ENCODE measurements at places on chromosomes 12 and 14.
A peak's percentile ranks its signal among the peaks of the same experiment; 100 is the strongest.

GRCh38 chr12:48767047-48767446, 21.8 kb downstream of the ADCY6 start:
- no peak for DNase-seq

DNA sequence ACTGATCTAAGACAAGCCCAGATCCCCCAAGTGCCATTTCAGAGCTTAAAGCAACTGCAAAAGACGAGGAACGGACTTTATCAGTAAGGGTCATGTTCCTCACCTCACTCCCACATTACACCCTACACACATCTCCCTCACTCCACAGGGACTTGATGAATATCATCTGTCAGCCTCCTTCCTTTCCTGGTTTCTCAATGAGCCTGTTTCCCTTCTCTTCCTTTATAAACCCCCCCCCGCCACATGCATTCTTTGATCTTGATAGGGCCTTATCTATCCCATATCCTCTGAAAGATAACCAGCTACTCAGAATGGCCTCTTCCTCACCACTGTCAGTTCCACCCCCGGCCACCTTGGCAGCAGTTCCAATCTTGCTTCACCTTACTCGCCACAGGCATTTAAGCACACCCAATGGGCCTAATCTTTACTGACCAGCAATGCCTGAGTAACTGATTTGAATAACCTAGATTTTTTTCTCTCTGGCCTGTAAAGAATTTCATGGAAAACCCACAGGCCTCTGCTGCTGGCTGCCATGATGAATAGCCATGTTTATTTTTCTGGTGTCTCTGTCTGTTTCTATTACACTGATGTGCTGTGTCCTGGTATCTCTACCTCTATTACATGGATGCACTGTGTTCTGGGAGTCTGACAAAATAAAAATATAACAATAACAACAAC, 138.7 kb downstream of the PHLDA1 start:
- no peak for DNase-seq

DNA sequence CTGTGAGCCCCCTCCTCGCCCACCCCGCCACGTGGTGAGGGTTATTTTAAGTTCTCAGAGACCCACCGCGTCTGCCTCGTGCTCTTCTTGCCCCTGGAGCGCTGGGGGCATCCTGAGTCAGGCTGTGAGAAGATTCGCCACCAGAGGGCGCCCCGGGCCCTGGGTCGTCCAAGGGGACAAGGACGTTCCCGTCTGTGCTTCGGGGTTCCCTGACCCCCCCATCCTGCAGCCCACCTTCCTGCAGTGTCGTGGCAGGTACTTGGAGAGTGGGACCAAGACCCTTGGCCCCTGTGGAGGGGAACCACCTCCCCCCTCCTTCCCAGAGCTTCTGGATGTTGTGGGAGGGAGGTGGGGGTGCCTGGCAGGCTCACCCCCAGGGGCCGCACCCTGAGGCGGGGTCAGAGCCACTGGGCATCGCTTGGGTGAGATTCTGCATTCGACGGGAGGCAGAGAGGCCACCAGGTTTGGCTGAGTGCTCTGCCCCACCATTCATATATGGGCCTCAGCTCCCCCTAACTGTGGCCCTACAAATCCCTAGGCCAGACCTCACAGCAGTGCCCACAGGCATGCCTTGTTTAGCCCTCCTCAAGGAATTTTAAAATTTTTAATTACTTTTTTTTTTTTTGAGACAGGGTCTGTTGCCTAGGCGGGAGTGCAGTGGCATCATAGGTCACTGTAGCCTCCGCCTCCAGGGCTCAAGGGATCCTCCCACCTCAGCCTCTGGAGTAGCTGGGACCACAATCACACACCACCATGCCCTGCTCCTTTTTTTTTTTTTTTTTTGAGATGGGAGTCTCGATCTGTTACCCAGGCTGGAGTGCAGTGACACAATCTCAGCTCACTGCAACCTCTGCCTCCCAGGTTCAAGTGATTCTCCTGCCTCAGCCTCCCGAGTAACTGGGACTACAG, 17.0 kb downstream of the RHOF start:
- DNase-seq = peak; percentile 93

- DNase-seq = no peak
Measured at GRCh38 chr12:12467264-12467663, 95.4 kb downstream of the DUSP16 start.

DNA sequence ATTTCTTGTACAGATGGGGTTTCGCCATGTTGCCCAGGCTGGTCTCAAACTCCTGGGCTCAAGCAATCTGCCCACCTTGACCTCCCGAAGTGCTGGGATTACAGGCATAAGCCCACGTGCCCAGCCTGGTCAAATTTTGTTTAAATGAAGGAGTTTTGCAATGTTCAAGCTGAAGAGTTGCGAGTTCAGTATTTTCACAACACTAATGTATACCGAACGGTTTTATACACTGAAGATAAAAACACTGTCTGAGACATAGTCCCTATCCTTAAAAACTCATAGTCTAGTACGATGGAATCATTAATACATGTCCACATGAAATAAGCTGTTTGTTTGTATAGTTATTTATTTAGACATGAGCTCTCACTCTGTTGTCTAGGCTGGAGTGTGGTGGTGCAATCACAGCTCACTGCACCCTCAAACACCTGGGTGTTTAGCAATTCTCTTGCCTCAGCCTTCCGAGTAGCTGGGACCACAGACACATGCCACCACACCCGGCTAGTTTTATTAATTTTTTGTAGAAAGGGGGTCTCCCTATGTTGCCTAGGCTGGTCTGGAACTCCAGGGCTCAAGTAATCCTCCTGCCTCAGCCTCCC, 15.4 kb downstream of the TRAPPC6B start:
- DNase-seq = no peak

- no peak for DNase-seq
Measured at GRCh38 chr12:121673013-121673511, 3.6 kb upstream of the MORN3 start.

DNA sequence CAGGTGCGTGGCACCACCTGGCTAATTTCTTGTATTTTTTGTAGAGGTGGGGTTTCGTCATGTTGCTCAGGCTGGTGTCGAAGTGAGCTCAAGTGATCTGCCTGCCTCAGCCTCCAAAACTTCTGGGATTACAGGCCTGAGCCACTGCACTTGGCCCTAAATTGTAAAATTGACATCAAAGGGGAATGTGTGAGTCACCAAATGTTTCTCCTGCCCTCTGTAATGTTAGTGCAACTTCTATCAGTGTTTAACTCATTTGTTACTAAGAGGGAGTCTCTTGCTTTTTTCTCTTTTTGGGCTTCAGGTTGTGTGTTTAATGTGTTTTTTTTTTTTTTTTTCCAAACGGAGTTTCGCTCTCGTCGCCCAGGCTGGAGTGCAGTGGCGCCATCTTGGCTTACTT, 2.3 kb downstream of the TULP3 start:
- no peak for DNase-seq

GRCh38 chr12:43621262-43621661, 69.3 kb upstream of the ADAMTS20 start:
- DNase-seq = no peak

GRCh38 chr14:77296155-77296554, 24.5 kb downstream of the POMT2 start:
- DNase-seq = no peak

DNA sequence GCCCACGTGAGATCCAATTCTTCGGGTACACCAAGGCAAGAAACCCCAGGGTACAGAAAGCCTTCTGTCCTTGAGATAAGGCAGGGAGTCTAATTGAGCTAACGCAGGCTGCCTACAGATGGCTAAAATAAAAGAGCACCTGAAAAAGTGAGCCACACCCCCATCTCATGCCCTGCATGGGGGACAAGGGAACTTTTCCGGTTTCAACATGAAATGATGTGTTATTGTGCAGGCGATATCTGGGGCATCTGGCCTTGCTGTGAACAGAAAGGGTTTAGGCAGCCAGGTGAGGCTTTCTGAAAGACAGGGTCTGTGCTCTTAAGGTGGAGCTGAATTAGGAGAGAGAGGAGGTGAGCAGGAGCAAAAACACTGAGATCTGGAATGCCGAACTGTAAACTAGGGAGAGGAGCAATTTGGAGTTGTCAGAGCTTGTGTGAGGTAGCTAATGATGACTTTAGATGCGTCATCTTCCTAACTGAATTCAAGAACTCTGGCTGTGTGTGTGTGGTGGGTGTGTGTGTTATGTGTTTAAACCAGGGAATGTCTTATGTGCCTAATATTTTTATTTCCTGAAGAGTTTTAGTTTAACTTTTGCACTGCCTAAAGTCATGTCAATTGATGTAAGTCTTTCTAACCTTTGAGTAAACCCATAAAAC, 20.1 kb upstream of the LDHB start:
- no peak for DNase-seq

- no peak for DNase-seq
Measured at GRCh38 chr14:65303190-65303898, 109.2 kb upstream of the FUT8 start.

- no peak for DNase-seq
Measured at GRCh38 chr12:25813843-25814242, 144.6 kb upstream of the RASSF8 start.

DNA sequence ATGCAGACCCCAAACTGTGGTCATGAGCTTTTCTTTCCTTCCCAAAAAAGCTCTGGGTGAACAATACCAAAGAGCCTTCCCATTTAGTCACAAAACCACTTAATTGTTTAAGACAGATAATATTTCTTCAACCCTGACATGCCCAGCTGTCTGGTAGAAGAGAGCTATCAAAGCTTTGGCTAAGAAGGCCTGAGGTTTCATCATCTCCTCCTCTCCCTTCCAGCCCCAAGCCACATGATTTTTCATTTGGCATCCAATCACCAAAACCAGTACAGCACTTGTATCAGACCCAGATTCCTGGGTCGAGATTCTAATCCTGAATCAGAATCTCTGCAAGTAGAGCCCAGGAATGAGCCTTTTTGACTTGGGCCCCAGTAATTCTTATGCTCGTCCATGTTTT, 199.6 kb upstream of the TMEM260 start:
- no peak for DNase-seq

DNA sequence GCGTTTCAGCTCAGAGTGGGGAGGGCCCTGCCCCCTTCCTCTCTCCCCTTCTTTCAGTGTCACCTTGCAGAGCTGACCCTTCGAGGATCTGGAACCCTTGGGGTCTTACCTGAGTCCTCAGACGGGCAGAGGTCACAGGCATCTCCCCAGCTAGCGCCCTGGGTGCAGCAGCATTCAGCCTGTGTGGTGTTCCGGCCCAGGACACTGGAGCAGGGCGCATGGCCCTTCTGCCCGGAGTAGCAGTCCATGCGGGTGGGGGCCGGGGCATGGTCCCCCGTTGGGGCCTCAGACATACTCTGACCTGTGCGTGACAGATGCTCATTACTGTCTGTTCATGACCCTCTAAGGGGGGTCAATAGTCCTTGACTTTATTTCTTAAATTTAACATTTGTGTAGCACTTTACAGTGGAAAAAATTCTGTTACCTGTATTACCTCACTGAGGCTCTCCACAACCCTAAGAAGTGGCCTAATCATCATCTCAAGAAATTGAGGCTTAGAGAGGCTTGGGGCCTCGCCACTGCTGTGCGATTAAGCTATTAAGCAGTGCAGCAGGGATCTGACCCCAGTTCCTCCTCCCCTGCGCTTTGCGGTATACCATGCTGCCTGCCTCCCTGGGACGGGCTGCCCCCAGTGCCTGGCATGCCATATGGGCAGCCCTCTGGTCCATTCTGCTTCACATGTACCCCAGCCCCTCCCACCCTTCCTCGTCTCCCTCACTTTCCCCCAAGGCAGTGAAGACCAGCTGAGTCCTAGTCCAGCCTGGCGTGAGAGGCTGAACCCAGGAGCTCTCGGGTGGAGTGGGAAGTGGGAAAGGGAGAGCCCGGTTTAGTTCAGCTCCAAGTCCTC, 11.5 kb downstream of the ISCA2 start:
- DNase-seq = no peak

GRCh38 chr14:64324895-64325294, 30.7 kb upstream of the ESR2 start:
- no peak for DNase-seq

- no peak for DNase-seq
Measured at GRCh38 chr14:74135426-74135825, 50.7 kb downstream of the LIN52 start.

DNA sequence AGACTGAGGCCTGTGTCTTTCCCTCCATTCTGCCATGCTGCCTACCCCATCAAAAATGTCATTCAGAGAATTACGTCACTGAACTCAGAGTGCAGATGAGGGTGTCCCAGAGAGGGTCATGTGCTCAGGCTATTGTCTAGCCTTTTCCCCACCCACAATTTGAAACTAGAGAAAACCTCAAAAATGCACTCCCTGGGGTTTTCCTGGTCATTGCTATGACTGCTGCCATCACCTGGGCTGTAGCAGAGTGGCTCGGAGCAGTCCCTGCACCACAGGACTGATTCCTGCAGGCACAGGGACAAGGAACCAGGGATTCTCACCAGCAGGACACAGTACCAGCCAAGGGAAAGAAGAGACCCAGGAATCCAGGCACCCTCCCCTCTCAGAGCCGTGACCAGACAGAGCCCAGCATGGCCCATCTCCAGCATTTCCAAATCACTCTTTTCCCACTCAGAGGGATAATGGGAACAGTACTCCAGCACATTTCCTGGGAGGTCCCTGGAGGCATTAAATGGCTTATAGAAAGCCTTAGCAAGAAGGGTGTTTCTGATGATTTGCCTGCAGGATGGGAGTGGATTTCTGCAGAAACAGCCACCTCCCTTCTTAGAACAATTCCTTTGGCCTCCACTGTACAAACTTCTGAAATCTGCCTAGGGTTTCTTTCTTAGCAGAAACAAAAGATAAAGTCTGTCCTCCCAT, 45.9 kb downstream of the VWF start:
- no peak for DNase-seq

GRCh38 chr14:59583755-59584154, 7.1 kb upstream of the CCDC175 start:
- DNase-seq = no peak

DNA sequence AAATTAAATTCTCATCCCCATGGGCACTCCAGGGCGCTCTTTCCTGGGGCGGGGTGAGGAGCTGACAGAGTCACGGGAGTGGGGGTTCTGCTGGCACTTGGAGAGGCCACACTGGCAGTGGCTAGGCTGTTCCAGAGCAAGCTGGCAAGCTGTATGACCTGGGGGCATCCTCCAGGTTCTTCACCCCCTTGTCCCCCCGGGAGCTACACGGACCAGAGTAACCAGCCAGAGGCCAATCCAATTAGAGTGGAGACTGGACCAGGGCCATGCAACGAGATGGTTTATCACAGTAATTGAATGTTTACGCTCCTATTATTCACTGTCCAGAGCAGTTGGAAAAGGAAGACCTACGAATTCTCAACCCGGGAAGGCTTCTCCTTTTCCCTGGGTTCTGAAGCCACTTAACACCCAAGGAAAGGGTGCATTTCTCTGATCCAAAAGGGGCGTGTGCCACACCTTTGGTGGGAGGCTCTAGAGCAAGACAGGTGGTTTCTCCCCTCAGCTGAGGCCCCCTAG, 43.8 kb upstream of the PNMA1 start:
- DNase-seq = no peak

GRCh38 chr14:98924046-98924445, 348.0 kb downstream of the BCL11B start:
- no peak for DNase-seq

GRCh38 chr12:122789637-122790036, 15.3 kb downstream of the CCDC62 start:
- DNase-seq = no peak

DNA sequence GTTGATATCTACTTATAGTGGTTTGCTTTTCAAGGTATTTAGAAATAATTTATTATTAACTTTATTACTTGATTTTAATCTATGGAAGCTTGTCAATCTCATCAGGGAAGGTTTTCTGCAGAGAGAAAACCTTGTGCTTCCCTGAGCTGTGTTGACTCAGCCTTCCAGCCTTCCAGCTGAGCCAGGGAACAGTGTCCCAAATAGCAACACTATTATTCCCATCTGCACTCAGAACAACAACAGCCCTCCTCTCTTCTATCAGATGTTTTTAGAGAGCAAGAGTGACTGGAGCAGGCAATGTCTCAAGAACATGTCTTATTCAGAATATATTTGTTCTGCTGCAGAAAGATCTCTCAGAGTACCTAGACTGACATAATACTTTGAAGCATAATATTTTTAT, 389.9 kb upstream of the GARIN6 start:
- no peak for DNase-seq
